ENCODE measurements at places on chromosomes 7 and 10.
A peak's percentile ranks its signal among the peaks of the same experiment; 100 is the strongest.

GRCh38 chr10:31204090-31204489 is 114.9 kb upstream of the ZEB1 start:
- DNase-seq: no peak

DNA sequence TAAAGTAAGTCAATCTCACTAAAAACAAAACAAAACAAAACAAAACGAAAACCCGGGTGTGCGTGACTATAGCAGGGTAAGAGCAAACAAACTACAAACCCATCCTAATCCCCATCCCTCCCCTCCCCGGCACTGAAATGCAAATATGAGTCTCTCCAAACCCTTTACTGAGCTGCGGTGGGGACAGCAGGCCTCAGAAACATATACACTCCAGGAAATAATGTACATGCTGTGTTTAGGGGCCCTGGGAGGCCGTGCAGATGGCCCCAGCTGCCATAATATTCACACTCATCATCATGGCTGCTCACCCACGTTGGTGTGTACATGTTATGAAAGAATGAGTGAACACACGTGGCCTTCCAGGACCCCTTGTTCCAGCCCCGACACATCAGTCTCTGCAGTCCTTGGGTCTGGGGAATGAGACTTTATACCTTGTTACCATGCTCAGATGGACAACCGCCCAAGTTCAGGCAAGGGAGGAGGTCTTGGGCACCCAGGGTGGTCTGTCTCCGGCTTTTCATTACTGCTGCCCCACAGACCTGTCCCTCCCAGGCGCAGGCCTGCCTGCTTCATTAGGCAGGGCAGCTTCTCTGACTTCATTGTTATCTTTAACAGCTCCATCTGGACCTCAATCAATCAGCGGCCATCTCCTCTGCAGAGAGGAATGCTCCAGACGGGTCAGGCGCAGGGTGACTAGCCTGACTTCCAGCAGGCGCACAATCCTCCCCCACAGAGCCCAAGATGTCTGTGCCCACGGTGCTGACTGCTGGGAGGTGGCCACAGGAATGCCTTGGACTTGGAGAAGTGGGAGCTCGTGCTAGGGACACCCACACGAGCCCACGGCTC is 20.6 kb downstream of the HSPA12A start:
- DNase-seq: no peak

DNA sequence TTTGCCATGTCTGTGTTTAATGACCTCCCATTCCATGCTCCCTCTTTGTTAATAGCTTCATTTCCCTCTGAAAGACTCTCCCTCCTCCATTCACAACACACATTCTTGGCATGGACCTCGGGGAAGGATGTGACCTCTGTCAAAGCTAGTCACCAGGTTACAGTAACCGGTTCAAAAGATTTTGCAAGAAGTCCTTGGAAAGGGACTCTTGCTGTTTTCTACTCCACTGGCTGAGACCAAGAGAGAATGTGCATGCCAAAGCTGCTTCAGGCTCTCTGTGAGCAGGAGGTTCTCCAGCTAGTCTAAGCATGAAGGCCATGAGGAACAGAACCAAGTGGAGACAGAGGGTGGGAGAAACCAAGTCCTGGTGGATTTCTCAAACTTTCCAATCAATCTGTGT is 732.6 kb downstream of the CCSER2 start:
- DNase-seq: no peak

- peak; percentile 33 for DNase-seq
These were observed 8.6 kb upstream of the LRRN3 start for GRCh38 chr7:111082351-111082750.

- no peak for DNase-seq
These were observed 88.3 kb downstream of the ARMH3 start for GRCh38 chr10:101967713-101968112.

DNA sequence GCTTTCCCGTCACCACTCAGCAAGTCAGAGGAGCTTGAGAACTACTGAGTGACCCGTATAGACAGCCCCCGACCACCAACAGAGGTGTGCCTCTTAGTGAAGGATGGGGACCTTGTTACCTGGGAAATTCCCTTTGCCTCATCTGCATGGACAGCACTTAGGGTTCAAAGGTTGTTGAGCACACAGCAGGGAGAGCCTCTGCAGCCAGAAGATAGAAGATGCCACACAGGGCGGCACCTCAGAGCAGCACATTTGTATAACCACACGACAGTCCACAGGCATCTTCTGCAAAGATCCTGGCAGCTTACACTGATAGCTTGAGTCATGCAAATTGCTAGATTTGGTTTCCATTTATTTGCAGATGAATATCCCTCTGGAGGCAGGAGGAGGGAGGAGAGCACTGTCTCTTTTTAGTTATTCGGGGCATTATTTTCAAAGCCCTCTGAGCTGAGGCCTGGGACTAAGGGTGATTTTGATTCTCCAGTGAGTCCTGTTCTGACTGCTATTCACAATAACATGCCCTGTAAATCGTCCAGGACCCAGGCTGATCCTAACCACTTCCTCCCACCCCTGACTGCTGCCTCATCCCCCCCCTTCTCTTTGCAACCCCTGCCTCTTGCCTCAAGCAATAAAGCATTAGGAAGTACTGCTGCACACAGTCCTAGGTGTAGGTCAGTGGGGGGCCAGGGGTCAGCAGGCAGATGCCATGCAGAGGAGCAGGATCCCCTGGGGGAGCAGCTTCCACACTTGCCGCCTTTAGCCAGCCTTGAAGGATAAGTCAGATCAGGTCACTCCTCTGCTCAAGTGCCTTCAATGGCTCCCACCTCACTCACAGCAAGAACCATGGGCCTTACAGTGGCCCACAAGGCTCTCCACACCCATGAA is 24.6 kb upstream of the INMT start:
- no peak for DNase-seq

All from globus pallidus (tissue), 1 donor.